Stimulated activated CD4-positive, alpha-beta T cell treated with anti-CD3 and anti-CD28 coated beads, TNF-alpha, amount 100 ng/mL, for 48 hours (primary cell): ENCODE measurements at places on chromosomes 6 and 20.

DNA sequence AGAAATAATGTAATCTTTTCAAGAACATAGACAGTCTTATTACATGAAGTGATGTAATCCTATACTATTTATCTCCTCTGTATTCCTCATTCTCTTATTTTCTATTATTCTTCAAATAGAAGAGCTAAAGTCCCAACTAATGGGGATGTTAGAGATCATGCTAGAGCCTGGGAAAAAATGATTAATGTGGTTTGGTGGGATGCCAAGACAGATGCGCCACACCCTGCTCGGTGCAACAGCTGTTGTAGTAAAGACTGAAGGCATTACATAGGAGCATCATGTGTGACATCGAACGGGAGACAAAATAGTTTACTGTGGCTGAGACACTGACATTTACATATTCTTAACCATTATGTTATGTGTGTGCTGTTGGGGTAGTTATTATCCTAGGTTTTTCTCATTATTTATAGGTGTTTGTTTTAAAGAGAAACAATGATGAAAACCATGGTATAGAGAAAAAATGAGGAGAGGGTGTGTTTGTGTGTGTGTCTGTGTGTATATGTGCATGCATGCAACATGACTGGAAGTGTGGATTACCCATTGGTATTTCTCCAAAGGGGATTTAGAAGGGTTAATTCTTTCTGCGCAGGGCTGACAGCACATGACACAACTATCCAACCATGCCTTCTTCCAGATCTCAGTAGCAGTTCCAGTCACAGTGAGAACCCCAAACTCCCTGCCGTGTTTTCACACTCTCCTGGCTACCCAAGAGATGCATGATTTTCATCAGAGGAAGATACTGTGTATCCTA is 155.3 kb downstream of the EYA4 start:
- DNase-seq, result no peak

DNA sequence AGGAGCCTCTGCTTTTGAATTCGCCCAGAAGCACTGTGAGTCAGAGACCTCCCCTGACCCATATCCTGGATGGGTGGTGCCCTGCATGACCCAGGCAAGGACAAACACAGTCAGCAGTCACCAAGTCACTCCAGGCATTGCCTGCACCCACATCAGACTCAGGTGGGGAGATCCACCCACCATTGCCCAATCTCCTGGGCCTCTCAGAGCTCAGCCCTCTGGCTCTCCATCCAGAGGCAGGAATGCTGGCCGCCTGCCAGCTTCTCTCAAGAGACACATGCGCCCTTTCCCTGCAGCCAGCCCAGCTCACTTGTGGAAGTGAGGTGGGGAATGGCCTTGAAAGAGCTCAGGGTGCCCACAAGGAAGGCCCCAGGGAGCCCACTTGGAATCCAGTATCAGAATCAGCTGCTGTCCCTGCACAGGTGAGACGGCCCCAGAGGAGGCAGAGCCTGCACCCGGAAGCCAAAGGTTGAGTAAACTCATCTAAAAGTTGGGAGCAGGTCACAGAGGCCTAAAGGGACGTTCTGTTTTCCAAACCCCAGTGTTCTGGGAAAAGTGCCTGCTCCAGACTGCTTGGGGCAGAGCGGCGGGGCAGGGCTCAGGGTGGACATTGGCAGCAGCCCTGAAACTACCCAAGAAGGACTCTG is 129.8 kb downstream of the PREX1 start:
- DNase-seq, result no peak

DNA sequence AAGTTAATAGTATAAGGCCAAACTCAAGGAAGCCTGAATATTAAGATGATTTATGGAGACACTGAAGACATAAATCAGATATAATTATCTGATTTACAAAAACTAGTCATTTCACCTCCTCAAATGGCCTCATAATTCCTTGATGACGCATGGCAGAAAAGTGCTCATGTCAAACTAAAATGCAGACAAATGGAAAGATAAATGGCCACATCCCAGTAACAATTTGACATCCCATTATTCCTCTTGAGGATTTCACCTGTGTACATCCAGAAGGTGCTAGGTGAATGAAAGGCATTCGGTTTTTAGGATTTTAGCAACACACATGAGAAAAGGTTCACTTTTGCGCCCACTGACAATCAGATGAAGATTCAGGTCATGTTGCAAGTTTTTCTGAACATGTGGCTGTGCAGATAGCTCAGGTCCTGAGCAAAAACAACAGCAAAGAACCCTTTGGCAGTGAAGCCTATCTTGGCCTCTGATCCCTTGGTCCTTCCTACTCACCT is 24.2 kb downstream of the SGK1 start:
- DNase-seq, result no peak

GRCh38 chr6:124396361-124396760 is 565.9 kb upstream of the RNF217 start:
- DNase-seq, result no peak

GRCh38 chr6:37549154-37549553 is 49.5 kb upstream of the CCDC167 start:
- DNase-seq, result no peak

DNA sequence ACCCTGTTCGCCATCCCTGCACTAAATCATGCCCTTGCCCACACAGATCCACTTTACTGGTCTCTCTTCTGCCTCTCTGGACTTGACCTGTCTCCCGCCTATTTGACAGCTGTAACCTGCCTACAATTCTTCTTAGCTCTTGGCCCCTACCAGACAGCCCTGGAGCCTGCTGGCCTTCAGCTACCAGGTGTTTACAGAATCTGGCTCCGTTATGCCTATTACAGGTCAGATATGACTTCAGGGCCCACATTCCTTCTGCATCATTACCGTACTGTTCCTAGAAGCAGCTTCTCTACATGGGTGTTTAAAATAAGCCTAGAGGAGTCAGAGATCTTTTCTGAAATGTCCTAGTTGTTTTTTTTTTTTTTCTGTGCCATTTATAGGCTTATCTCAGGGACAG is 45.4 kb upstream of the CCN6 start:
- no peak for DNase-seq

GRCh38 chr20:57153238-57153905 is 113.1 kb downstream of the BMP7 start:
- no peak for DNase-seq

DNA sequence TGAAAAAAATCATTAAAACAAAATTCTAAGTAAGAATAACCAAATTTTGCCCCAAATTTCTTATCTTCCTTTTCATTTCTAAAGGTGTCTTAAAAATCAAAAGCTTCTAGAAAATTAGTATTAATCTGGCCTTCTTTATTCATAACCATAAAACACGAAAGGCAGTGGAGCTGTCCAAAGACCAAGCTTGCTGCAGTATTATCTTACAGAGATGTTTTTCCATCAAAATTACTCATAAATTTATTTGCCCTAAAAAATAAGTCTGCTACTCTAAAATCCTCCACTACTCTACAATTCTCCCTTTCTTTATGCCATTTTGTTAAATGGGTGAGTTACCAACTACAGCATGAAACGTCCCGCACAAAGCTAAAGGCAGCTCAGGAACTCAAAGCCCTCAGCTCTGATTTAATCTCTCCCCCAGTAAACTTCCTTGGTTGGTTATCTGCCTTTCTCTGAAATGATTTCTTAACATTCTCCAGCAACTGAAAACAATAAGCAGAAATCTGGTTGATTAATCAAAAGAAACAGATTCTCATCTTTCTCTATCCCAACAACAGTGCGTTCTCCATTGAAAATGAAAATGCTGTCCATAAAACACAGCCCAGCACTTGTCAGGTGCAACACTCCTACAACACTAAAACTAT is 2.1 kb downstream of the USP49 start:
- DNase-seq, result no peak

DNA sequence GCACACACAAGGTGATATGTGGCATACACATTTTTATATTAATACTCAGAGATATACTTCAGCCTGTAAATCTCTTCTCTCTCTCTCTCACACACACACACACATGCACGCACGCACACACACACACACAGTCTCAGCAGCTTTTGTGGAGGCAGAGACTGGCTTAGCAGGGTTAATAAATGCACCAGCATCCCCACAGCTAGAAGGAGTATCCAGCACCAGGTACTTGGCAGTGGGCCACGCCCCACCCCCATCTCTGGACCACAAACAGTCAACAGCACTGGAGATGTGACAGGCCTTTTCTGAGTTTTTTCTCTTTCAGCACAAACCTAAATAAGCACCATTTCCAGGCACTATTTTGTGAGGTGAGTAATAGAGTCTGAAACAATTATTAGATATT is 47.3 kb upstream of the LRFN2 start:
- DNase-seq, result no peak

DNA sequence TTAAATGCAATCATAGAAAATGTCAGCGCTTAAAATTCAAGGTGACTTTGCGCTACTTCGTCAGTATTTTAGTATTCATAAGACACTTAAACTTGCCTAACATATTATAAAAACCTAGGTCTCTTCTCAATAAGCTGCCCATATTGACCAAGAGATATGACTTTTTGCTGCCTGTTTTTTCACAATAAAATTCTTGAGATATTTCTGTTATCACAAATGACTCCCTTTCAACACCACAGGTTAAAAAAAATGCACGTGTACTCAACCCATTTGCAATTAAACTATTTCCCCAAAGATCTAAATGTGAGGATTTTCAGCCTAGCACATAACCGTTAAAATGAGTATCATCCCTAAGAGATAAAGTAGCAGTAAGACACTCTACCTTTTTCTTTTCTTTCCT is 10.7 kb downstream of the ATXN1 start:
- no peak for DNase-seq

DNA sequence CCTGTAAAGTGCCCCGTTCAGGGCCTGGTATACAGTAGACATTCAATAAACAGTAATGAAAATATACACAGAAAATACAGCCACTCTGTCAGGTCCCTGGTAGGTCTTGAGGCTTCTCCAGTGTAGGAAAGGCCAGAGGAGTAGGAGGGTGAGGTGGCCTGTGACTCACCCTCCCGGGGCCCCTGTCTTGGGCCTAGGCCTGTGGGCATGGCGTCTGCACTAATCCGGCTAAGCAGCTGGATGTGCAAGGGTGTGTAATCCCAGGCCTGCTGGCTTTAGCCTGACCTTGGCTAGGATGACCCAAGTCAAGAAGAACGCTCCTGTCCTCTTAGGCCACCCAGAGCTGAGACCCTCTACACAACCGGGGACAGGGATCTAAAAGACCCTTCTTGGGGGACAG is 84.9 kb downstream of the KCNB1 start:
- DNase-seq, result no peak

DNA sequence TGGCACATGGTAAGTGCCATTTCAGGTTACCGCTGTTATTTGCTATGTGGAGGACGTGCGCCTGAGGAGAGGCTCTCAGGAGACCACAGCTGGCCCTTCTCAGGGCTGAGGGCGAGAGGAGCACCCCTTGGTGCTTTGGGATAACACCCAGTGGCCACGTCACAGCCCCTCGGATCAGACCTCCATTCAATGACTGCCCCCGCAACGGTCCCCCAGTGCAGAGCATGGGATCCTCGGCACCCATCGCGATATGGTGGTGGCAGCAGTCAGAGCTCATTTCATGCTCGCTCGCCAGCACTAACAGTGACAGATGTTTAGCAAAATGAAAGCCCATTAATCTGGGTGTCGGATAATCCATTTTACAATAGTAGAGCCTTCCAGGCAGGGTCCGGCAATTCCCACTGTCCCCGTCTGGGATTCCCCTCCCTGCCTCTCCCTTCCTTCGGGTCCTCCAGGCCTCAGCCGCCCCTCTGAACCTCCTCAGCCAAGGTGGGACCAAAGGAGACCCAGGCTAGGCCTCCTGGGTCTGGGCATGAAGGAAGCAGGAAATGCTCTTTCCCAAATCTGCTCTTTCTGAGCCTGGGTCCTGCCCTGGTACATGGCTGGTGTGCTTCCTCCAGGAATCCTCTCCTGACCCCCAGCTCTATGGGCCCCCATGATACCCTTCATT is 117.1 kb downstream of the GRM4 start:
- no peak for DNase-seq

GRCh38 chr6:11389977-11390376 is 147.6 kb upstream of the TMEM170B start:
- DNase-seq, result no peak

DNA sequence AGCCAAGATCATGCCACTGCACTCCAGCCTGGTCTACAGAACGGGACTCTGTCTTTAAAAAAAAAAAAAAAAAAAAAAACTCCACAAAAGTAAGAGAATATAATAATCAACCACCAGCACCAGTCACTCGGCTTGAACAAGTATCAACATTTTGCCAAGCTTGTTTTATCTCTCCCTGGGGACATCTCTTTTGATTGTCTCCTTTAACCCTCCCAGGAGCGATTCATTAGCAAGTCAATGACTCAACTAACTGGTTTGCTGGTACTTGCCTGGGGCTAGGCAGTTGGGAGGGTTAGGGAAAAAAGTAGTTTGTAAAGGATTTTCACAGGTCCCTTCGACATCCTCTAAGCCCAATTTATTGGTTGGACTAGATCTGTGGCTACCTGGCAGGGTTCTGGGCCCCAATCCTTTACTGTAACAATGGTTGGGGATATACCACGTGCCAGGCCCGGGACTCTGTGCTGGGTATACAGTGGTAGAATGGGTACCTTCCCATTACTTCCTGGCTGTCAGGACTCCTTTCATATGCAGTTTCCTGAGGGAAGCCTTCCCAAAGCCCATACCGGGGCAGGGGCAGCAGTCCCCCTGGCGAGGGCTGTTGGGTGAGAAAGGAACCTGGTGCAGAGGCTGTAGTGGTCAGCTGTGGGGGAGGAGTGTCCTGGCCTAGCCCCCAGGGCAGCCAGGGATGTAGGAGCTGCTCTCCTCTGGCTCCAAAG is 12.2 kb downstream of the TGIF2 start:
- DNase-seq, result no peak

DNA sequence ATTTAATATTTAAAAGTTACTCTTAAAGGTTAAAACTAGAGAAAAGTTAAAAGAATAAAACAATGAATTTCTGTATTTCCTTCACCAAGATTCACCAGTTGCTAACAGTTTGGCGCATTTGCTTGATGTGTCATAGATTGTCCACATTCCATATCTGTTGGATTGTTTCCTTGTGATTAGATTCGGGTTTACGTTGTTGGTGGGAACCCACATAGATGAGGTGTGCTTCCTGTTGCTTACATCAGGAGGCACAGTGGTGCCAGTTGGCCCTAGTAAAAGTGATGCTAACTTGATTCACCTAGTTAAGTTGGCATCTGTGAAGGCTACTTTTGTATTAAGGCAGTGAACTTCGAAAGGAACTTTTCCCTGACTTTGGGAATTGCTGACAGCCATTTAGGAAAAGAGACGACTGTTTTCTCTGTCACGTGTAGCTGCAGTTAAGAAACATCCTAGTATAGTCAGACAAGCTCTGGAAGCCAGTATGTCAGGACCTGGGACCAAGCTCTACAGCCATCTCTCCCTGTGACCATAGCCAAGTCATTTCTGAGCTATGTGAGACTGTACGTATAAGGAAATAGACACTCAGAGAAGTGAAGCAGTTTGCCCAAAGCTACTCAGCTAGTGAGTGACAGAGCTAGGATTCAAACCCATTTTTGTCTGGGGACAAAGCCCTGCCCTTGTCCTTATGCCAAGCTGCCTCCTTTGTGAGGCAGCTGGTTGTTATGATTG is 49.0 kb downstream of the PPARD start:
- DNase-seq, result no peak

- no peak for DNase-seq
Measured at GRCh38 chr6:158903801-158904200, 84.6 kb upstream of the EZR start.

DNA sequence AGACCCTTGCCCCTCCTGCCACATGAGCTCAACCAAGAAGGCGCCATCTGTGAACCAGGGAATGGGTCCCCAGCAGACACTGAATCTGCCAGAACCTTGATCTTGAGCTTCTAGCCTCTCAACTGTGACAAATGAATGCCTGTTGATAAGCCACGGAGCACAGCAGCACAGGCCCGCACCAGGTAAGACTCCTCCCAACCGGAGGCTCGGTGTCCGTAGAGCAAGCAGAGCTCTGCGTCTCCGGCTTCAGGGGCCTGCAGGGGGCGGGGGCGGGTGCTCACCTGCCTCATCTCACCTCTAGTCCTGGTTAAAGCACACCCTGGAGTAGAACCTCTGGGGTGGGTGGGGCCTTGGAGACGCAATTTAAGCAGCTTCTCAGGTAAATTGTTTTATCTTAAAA is 122.7 kb downstream of the SMOC2 start:
- no peak for DNase-seq
